Esophagus squamous epithelium (tissue), 5 donors: ENCODE measurements at places on chromosomes 5 and 9.

- DNase-seq = no peak
These were observed 9.7 kb downstream of the PNPLA7 start for GRCh38 chr9:137540536-137540935.

GRCh38 chr9:84617411-84618029 is 52.0 kb upstream of the NTRK2 start:
- DNase-seq = no peak

- no peak for DNase-seq
These were observed 24.1 kb upstream of the TRAF1 start for GRCh38 chr9:120950421-120951388.

GRCh38 chr5:93603793-93604643 is 21.0 kb downstream of the NR2F1 start:
- no peak for DNase-seq

GRCh38 chr5:93572101-93572607 is 8.9 kb downstream of the NR2F1-AS1 start:
- DNase-seq = no peak

DNA sequence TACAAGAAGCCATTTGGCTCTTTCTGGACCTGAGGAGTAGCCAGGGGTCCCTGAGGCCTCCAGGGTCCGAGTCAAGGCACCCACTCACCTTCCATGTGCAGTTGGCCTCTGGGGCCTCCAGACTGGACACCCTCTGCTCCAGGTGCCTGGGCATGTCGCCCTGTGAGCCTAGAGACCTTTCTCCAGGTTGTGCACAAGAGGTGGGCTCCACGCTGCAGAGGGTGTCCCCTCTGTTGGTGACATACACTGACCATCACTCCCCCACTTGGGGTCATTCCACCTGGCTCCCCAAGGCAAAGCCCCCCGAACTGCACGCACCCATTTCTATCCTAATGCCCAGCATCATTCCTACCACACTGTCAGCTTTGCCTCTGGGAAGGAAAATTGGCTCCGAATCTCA is 48.8 kb downstream of the RASGEF1C start:
- no peak for DNase-seq
